ENCODE measurements at places on chromosomes 1 and 21.

DNA sequence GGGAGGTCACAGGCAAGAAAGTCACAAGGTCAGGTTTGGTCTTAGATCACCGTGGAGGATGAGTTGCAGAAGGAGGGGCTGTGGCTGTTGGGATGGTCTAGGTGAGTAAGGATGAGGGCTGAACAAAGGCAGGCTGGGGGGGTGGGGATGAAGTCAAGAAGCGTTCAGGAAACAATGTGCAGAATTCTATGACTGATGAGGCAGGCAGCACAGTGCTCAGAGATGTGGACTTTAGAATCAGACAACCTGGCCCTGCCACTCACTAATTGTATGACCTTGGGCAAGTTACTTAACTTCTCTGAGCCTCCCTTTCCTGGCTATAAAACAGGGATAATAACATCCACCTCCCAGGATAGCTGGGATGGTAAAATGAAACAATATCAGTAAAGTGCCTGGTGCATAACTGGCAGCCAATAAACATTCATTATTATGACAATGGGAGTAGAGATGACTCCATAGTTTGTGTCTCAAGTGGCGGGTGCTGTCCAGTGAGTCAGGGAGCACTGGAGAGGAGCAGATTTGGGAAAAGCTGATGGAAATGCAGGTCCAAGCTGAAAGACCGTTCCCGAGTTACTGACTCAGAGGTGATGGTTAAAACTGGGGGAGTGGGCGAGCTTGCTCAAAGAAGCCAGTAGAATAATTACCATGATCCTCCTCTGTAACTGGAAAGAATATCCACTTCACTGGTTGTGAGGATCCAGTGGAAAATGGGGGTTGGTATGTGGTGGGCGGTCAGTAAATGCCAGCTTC is 2.1 kb downstream of the TIE1 start:
- DNase-seq, result no peak

- peak; percentile 54 for DNase-seq
These were observed 20.0 kb downstream of the MEF2D start for GRCh38 chr1:156480411-156481192.

GRCh38 chr1:213759359-213760181 is 228.2 kb upstream of the PROX1 start:
- no peak for DNase-seq

DNA sequence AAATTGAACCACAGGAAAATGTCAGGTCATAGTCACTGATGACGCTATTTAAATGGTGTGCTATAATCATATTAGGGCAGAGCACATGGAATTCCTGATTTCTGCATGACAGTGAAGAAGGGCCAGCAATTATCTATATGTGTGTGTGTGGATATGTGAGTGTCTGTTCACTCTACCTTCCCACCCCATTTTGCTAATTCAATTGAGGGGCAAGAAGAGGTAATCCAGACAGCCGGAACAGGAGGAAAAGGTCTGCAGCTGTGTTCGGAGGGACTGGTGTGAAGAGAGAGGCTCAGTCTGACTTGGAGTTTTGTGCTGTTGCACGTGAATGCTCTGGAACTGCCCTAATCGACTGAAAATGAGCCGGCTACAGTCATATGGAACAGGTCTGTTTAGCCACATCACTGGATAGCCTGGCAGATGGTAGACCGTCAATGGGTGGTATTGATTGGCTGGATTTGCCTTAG is 5.1 kb upstream of the ELAVL4 start:
- DNase-seq, result no peak

- DNase-seq, result no peak
These were observed 177.3 kb upstream of the PLXNA2 start for GRCh38 chr1:208421486-208421885.

DNA sequence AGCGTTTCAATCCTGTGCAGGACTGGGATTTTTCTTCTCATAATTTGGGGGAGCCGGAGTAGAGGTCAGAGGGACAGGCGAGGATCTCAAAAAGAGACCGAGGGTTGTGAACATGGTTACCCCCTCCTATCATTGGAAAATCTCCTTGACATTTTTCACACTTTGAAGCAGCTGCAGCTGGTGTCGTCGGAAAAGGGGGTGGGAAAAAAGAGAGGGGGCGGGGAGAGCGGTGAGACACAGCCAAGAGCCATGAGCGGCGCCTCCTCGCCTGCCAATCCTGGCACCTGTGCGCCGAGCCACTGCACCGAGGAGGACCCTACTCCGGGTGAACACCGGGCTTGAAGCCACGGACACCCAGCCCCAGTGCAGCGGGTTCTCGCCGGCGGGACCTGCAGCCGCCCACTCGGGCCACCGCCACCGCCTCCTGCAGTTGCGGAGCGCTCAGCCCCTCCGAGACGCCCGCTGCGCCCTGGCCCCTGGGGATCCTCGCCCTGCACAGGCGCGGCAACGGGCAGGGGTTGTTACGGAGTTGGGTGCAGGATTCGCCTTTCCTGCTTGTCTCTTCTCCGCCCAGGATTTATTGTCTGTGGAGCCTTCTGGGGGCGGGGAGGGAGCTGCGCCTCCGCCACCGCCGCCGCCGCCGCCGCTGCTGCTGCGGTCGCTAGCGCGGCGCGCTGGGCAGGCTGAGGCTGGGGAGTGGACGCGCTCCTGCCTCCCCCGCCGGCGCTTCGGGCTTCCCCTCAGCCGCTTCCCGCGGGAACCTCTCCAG is at the start of gene LRRC7:
TSS of gene LRRC7 (plus strand) at position 271 of the 769 bp plus-strand sequence. CDS start 718 bp downstream, outside the sequence.
- DNase-seq, result no peak

DNA sequence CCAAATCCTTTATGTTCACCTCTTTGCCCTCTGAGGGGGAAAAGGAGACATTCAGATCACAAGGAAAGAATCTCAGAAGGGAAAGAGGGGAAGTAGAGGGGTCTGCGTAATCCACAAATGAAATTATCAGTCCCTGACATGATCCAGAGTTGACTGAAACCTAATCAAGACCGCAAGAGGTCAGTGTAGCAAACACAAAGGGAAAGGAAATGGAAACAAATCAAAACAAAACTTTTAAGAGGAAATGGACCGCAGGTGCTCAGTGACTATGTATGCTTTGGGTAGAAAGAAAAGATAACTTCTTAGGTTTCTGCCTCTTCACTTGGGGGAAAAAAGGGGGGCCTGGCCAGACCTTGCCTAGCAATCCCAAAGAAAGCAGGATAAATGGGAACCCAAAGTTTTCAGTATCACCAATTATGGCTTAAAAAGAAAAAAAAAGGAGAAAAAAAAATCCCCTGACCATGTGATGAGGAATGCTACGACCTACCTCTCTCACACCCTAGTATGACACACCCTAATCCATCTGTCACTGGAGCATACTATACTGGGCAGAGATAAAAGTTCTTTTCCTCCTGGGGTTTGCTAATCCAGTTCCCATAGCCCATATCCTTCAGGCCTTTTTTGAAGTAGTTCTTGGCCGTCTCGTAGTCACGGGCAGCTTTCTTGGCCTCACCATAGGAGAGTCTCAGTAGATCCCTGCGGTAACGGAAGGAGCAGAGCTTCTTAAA is 16.9 kb downstream of the CHRNB2 start:
- no peak for DNase-seq

- no peak for DNase-seq
These were observed 53.8 kb downstream of the PTGER3 start for GRCh38 chr1:70993798-70994197.

DNA sequence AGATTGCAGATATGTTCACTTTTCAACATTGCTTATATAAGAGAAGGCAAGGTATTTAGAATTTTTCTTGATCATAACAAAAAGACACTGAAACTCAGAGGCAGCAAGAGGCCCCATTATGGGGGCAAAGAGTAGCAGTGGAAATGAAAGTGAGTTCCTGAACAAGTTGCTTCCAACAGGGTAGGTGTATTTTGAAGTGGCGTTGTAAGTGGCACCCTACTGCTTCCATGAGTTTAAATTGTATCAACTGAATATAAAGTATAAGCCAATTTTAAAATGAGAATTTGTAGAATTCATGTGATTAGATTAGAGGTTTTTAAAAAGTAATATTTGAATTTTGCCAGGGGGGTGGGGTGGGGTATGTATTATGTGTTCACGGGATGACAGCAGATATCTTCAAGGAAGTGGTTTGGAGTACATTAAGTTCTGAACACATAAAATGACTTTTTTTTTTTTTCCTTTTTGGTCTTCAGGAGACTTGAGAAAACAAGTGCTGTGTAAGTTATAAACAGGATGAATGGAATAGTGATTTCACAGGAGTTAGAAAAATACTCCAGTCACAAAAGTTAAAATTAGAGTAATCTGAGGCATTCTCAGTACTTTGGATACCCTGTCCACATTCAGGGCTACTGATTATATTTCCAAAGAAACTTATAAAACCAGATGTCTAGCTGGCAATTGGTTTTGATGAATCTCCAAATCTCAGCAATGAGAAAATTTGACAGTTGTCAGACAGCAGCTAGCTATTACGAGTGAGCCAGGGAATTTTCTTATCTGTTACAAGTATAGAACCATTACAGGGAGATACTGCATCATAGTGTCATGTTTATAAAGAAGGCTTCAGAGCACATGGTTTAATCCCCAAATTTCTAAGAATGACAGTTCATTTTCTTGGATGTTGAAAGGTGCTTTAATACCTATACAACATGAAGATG is 182.0 kb downstream of the ST6GALNAC3 start:
- no peak for DNase-seq

DNA sequence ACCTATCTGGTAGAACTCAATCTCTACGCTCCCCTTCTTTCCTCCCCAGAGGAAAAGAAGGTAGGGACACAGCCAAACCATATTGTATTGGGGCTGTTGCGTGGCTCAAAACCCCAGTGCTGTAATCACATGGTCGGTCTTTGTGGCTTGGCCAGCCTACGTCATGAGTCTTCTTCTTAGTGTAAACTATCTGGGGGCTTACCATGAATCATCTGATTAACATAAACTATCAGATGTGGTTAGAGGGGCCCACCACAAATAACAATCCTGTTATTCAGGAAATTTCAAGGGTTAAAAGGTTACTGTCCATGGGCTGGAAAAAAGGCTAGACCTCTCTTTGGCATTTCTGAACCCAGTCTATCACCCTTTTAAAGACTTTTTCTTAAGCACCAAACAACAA is 49.5 kb upstream of the GPR52 start:
- DNase-seq, result no peak

- DNase-seq, result no peak
These were observed 16.6 kb upstream of the C1QA start for GRCh38 chr1:22619798-22620197.

DNA sequence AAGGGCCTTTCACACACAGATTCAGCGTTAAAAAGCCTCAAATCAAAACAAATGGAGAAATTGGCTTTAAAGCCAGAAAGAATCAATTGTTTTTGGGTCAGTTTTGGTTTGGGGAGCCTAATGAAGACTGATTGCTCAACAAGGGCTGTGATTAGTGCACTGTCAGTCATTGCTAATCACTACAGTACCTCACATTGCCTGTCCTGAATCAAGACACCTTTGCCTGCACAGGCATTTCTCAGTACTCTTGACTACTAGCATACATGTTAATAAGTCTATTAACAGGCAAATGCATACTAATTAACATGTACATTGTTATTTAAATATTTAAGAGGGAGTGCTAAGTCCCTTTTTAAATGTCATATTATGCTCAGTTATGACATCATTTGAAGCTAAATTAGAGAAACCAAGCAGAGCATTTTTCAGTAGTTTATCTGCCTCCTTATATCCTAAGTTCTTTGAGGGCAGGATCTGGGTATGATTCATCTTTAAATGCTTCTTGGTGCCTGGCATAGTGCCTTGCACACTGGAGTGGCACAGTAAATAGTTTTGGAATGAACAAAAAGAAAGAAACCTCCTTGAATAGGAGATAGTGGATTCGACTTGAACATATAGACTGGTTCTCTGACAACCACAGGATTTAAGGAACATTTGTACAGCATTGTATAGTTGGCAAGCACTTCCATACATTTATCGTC is 25.8 kb upstream of the CCN1 start:
- DNase-seq, result no peak

GRCh38 chr1:156838972-156839371 is 19.9 kb downstream of the INSRR start:
- DNase-seq, result no peak

DNA sequence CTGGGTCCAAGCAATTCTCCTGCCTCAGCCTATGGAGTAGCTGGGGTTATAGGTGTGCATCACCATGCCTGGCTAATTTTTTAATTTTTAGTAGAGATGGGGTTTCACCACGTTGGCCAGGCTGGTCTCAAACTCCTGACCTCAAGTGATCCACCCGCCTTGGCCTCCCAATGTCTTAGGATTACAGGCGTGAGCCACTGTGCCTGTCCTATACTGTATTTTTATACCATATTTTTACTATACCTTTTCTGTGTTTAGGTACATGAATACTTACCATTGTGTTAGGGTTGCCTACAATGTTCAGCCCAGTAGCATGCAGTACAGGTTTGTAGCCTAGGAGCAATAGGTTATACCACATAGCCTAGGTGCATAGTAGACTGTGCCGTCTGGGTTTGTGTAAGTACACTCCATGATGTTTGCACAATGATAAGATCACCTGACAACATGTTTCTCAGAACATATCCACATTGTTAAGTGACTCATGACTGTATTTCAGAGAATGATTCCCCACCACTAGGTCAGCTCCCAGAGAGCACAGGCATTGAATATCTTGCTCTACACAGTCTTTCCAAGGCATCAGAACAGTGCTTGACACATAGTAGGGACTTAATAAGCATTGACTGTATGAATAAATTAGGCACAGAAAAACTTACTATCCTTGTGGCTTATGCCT is 6.0 kb upstream of the CITED4 start:
- no peak for DNase-seq

DNA sequence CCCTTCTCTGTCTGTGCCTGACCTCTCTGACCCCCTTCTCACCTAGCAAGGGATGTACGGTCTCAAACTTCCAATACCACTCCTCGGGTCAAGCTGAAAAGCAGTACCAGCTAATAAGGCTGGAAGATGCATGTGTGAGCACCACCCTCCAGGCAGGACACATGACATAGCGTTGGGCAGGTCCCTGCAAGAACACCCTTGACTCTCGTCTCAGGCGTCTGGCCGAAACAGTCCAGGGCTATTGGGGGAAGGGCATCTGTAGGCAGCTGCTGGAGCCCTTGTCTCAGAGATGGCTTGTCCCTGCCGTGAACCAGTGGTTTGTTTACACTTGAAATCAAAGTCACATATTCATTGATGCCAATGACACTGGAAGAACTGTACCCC is 56.5 kb downstream of the CD46 start:
- DNase-seq, result no peak

- peak; percentile 83 for DNase-seq
These were observed 18.0 kb upstream of the BTG2 start for GRCh38 chr1:203287109-203287893.

DNA sequence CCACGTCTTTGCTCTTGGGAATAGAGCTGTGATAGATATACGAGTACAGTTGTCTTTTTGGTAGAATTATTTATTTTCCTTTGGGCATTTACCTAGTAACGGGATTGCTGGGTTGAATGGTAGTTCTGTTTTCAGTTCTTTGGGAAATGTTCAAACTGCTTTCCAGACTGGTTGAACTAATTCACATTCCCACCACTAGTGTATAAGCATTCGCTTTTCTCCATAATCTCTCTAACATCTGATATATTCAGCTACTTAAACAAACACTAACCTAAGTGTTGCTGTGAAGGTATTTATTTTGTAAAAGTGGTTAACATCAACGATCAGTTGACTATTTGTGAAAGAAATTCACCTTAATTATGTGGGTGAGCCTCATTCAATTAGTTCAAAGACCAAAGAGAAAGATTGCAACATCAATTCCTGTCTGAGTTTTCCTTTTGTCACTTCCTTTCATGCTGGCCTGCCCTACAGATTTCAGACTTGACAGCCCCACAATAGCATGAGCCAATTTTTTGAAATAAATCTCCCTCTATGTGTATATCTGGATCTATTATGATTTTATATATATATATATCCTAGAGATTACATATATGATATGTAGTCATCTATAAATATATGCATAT is 26.7 kb upstream of the DUSP10 start:
- no peak for DNase-seq

GRCh38 chr21:25855576-25855975 is 120.8 kb downstream of the GABPA start:
- no peak for DNase-seq
